SIG-M5 (cell line): ENCODE measurements at places on chromosomes 6 and 20.

GRCh38 chr6:147283460-147283859 is 79.2 kb downstream of the STXBP5 start:
- no peak for DNase-seq

GRCh38 chr20:4578375-4578774 is 143.3 kb upstream of the PRND start:
- no peak for DNase-seq

GRCh38 chr6:149964308-149965193 is 808 bp downstream of the ULBP1 start:
- no peak for DNase-seq

DNA sequence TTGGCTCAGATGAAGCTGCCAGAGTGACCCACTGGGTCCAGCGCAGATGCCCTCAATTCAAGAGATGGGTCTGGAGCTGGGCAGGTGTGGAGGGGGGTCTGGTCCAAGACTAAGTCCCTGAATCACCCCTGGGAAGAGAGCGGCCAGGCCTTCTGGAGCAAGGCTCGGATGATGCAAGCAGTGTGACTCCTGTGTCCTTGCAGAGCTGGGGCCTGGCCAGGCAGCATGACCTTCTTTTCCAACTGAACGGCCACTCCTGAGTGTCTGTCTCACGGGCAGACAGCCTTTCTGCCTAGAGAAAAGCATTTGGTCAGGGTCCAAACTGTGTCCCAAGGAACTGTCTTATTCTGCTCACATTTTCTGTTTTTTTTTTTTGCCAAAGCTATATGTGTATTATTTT is 42.6 kb upstream of the FNDC1 start:
- DNase-seq, result no peak

DNA sequence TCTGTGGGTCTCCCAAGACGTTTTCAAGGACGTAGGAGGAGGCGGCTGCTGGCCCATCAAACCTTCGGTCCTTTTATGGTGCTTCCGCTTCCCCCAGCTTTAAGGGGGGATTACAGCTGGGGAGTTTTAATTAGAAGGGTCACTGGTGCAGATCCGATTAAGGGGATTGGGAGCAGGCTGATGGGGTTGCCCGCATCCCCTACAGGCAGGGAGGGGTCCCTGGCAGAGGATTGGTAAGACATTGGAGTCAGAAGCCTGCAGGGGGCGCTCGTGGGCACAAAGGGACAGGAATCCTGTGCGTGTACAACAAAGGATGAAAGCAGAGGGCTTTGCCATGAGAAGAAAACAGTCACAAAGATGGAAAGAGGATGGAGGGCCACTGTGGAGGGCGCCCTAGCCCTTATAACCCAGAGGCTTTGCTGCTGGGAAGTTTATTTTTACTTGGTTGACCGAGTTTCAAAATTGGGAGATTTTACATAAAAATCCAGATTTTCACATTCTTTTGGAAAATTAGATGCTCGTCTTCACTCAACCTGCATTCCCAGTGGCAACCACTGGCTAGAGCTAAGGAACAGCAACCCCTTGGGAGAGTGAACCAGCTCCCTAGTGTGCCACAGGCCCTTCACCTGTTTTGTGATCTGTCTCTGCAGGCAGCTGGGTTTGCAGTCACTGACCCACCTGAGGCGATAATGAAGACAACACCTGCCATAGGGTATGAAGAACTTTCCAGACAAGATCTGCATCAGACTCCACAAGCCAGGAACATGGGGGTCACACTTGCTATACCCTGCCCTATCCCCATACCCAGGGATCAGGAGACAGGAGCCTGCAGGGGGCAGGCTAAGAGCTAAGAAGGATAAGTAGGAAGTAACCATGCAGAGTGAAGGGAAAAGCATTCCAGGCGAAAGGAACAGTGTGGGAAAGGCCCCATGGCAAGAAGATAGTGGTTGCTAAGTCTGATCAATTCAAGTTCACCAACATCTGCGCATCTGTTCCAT is 97.7 kb downstream of the KCNB1 start:
- no peak for DNase-seq

DNA sequence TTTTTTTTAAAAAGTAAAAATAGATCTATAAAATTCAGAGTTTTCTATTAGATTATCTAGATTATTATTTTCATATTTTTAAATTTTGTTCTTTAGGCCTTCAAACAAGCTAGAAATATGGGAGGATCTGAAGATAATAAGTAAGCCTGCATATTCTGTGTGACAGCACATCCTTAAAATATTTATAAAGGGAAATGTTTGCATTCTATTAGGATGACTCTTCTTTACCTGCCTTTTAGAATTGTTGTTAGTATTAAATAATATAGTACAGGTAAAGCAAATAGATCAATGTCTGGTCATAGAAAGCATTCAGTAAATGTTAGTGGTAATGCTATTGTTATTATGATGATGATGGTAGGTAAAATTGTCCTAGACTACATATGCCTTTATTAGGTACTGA is 17.4 kb downstream of the PEX3 start:
- DNase-seq, result no peak

- DNase-seq, result no peak
These were observed 12.3 kb downstream of the CYP21A2 start for GRCh38 chr6:32050562-32050961.

DNA sequence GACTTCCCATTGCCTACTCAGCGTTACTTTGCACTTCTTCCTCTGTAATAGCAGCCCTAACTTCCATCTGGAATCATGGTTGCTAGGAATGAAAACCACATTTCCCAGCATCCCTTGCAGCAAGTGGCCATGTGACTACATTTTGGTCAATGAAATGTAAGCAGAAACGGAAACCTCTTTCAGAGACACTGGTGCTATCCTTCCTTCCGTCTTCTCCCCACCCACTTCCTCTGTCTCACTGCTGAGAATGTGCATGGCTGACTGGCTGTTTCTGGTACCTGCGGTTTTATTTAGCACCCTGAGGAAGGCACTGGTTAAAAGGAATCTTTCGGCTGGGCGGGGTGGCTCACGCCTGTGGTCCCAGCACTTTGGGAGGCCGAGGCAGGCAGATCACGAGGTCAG is 107.4 kb downstream of the SCML4 start:
- no peak for DNase-seq

GRCh38 chr6:157273756-157274470 is 49.4 kb downstream of the TMEM242 start:
- DNase-seq, result no peak

GRCh38 chr6:43728586-43728985 is 41.0 kb upstream of the MRPS18A start:
- no peak for DNase-seq

DNA sequence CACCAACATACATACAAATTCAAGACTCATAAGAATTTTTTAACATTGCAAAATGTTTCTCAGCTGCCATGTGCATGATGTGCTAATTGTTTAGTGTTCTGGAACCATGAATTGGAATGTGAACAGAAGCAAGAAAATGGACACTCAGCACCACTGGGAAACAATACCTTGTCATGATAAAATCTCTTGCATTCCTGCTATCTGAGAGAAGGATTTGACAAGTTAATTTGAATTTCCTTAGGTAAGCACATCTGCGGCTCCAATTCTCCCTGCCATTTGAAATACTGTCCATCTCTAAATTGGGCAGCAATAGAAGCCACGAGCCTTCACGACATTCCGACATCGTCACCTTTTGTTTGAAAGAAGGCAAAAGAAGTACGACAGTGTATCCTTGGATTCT is 1104.6 kb upstream of the MAP3K7 start:
- DNase-seq, result no peak

GRCh38 chr6:45781890-45782289 is 233.8 kb downstream of the CLIC5 start:
- no peak for DNase-seq

DNA sequence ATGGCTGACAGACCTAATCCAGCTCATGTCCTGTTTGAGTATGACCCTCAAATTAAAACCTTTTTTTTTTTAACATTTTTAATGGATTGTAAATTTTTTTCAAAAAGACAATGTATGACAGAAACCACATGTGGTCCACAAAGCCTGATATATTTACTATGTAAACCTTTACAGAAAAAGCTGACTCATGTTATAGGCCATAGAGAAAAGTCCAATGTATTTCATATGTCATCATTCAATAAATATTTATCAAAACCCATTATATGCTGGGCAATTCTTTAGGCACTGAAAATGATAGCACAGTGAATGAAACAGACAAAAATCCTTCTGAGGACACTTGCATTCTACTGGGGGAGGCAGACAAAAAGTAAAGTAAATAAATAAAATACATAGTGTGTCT is 826.2 kb upstream of the FLRT3 start:
- no peak for DNase-seq

- no peak for DNase-seq
These were observed 270.6 kb downstream of the PRL start for GRCh38 chr6:22026164-22026678.

DNA sequence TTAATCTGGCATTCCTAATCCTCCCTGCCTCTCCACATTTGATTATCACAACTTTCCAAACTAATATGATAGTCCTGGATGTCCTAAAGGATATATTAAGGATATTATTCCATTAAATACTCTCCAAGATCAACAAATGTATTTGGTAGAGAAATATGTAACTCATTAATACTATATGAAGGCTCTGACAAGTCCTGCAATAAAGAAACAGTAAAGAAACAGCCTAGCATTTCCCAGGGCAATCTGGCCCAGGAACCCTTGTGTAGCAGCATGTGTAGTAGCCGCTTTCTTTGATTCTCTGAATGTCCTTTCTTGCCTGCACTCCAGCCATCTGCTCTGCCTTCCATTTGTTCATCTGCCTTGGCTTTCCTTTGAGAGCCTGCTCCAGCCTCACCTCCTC is 23.7 kb downstream of the TRAM2 start:
- no peak for DNase-seq

DNA sequence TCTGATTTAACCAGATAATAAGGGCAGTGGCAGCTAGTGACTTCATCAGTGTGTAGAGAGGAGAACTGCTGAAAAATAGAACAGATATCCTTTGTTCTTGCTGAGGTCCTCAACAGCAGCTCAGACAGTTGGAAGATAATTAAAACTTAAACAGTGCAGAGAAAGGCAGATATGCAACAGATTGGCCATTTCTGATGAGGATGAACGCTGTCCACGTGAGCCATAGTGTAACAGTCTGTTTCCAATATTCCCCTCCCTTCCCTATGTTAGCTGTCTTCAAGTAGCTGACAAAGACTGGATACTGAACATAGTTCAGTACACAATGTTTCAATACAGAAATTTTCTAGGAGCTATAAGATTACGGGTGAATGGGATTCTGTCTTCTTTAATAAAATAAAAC is 291.4 kb downstream of the BTBD9 start:
- DNase-seq, result no peak

DNA sequence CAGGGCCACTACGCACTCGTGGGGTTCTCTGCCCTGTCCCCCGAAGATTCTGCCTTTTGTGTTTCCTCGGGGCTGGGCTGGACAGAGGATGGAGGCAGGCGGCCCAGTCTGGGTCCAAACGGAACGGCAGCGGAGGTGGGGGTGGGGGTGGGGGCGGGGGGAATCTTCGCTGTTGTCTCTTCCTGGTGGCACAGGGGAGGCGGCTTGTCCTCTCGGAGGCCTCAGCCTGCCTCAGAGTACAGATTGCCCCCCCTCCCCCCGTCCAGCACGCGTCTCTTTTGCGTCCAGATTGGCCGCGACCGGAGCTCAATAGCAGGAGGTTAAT is 1.4 kb upstream of the INSM1 start:
- DNase-seq, result no peak

- no peak for DNase-seq
These were observed 46.4 kb upstream of the NT5E start for GRCh38 chr6:85403331-85404015.

DNA sequence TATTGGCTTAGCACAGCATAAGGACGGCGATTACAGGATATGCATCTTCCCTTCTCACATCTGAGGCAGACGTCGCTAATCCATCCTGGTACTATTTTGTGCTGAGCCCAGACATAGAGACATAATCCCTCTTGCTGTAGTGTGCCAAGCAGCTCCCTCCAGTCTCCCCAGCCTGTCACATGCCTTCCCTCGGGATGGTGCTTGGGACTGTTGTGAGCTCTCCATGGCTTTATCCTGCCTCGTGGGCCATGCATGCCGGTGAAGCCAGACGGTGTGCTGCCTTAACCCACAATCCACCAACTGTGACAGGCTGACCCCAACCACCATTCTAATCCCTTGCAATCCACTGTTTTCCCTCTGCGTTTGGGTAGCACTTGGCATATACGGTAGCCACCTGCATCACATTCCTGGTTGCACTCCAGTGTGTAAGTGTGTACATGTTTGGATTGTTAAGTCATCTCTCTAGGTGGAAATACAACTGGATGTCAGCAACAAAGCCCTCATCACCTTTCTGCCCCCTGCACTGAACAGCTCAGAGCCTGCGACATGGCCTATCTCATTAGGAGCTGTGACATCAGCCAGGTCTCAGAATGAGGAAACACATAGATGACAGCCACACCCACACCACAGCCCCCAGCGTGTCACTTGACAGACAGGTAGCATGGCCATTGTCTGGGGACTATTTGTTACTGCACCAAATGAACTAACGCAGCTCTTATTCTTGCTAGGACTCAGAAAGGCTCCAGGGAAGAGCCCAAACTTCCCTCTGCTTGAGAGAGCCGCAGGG is 374.8 kb upstream of the CDH4 start:
- no peak for DNase-seq

DNA sequence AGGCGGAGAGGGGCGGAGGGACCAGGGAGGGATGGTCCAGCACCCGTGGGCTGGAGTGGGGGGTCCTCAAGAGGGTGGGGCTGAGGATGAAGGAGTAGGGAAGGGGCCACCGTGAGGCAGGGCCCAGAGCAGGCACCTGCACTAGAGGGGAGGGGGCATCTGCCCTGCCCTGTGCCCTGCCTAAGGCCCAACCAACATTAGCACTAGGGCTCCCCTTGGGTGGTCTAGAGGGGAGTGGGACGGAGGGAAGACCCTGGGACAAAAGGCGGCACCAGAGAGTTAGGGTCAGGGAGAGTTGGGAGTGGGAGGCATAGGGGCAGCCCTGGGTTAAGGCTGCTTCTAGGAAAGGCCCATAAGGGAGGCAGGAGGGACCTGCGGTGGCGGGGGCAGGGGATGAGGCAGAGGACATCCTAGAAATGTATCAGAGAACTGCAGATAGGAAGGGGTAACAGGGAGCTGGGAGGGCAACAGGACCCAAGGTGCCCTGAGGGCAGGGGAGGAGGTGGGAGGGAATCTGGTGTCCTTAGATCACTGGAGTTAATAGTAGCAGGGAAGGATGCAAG is 24.5 kb downstream of the HLA-F start:
- no peak for DNase-seq

DNA sequence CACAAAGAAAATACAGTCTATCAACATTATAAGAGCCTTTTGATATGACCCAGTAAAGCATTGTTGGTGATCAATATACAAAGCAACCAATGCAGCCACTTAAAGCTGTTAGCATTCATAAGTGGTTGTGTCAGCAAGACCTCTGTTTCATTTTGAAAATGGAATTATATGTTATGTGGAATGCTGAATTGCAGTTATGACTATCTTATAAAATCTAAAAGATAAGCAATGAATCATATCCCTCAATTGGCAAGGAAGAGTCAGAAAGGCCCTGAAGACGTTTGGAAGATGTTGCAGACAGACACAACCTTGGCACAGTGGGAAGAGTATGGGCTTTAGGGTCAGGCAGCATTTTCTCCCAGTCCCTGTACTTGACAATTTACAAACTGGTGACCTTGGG is 93.8 kb upstream of the RNF217 start:
- no peak for DNase-seq

GRCh38 chr20:47040506-47041125 is 146.0 kb downstream of the EYA2 start:
- no peak for DNase-seq

GRCh38 chr6:128712898-128713297 is 170.0 kb upstream of the LAMA2 start:
- no peak for DNase-seq

- DNase-seq, result no peak
These were observed 360.7 kb downstream of the SAMD5 start for GRCh38 chr6:147869201-147869600.
